ENCODE measurements at places on chromosomes 7 and 10.

- DNase-seq: no peak
These were observed 53.0 kb upstream of the DRGX start for GRCh38 chr10:49448924-49449323.

DNA sequence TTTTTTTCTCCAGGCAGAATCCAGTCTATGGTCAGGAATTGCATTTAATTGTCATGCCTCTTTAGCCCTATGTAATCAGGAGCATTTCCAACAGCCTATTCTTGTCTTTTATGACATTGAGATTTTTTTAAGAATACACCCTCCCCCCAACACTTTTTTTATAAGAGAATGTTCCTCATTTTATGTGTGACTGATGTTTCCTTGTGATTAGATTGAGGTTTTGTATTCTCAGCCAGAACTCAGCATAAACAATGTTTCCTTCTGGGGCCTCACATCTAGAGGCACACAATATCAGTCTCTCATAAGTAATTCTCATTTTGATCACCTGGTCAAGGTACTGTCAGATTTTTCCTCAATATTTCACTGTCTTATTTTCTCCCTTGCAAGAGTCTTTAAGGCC is 193.4 kb upstream of the PDE1C start:
- no peak for DNase-seq

- no peak for DNase-seq
These were observed 10.8 kb upstream of the ZNRF2 start for GRCh38 chr7:30273552-30273951.

- no peak for DNase-seq
These were observed 129.1 kb upstream of the CHST15 start for GRCh38 chr10:124222318-124222987.

DNA sequence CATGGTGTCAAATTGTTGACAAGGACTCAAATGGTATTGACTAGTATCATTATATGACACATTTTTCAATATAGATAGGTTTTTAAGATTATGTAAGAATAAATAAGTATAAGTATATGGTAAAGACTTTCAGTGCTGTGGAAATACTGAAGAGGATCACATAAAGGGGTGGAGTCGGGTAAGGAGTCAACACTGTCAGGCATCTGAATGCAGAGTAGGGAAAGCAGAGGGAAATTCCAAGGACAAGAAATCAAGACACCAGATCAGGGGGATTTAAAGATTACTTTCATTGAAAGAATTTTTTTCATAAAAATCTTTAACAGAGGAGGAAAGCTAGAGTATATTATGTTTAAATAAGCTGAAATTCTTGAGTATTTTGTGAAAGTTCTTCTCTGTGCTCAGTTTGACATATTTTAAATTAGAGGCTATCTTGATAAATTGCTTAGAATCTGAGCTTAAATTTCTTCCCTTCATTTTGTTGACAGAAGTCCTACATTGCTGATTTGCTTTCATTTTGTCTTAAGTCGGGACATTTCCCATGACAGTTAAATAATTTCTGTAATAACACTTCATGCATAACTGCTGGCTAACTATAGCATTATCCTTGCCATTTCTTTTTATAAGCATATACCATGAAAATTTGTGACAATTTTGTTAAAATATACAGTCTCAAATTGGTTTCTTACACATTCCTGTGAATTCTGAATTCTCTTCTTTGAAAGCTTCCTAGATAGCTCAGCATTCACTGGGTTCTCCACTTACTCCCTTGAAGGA is 244.3 kb downstream of the PRKG1 start:
- DNase-seq: no peak

- DNase-seq: no peak
These were observed 1.5 kb downstream of the GNB2 start for GRCh38 chr7:100675105-100675451.

GRCh38 chr10:24363070-24363469 is 154.1 kb downstream of the KIAA1217 start:
- no peak for DNase-seq

GRCh38 chr10:43409385-43410109 is 561 bp upstream of the HNRNPF start:
- peak; percentile 83 for DNase-seq

GRCh38 chr10:77756319-77757232 is 119.0 kb upstream of the KCNMA1 start:
- no peak for DNase-seq

DNA sequence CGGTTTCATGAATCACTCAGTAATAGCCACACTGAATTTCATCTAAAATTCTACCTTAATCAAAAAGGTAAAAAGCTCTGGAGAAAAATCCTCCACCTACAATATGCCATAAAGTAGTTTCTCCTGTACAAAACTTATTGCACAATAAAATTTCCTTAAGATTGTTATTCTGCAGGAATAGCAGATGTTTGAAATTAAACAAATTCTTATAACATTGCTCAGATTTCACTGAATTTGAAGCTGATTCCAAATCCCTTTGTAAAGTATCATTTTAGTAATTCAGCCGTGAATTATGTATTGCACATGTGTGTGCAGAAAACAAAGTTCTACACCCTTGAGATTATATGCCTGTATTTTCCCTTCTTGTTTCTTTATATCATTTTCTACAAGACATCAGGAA is 123.8 kb downstream of the AMPH start:
- DNase-seq: no peak

GRCh38 chr10:110843796-110844616 is 27.7 kb upstream of the PDCD4 start:
- DNase-seq: no peak

DNA sequence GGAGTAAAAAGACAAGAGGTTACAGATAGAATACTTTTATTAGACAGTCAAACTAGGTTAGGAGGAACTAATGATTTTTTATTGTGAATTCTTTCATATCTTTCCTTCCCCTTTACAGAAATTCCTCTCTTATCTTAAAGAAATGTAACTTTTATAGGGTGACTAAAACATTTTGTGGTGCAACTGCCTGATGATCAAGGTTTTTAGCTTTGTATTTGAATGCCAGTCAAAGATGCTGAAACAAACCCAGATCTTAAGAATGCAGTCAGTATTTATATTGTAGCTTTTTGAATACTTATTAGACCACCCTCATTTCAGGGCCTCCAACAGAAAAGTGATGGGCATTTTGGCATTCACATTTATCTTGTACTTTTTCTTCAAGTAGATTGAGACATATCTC is 27.4 kb downstream of the TAX1BP1 start:
- no peak for DNase-seq

DNA sequence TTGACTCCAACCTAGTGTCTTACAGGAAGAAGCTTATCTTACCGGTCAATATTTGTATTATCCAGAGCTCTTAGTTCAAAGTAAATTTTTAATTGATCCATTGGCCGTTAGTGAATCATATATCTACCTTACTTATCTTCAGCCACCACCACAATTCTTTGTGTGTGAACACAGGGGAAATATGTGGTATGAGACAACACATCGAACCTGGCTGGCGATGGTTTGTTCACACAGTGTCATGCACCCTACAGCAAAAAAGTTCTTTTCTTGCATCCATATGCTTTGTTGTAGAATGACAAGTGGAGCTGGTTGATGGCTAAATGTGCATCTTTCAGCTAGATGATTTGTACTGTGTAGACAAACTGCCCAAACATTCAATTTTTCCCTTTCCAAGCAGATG is 65.8 kb downstream of the ARID5B start:
- DNase-seq: no peak
